GM23248 (cell line): ENCODE measurements at places on chromosomes 7 and 10.

DNA sequence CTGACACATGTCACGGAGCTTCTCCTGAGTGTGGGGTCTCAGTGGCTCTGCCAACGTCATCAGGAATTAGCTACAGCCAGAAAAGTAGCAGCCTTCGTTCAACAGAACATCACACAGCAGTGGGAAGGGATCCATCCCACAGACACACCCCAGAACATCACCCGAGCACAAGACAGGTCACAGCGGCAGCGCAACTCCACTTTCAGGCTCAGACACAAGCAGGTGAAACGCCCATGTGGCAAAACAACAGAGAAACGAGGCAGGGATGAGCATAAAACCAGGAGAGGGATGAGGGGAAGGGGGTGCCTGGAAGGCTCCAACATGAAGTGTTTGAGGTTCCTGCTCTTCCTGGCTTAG lies 44.8 kb downstream of the CAMK2B start:
- no peak for DNase-seq

GRCh38 chr10:93463723-93464476 lies 18.2 kb downstream of the MYOF start:
- peak; percentile 89 for DNase-seq

- DNase-seq = no peak
Observed at GRCh38 chr7:36985316-36985715, 261.0 kb upstream of the AOAH start.

DNA sequence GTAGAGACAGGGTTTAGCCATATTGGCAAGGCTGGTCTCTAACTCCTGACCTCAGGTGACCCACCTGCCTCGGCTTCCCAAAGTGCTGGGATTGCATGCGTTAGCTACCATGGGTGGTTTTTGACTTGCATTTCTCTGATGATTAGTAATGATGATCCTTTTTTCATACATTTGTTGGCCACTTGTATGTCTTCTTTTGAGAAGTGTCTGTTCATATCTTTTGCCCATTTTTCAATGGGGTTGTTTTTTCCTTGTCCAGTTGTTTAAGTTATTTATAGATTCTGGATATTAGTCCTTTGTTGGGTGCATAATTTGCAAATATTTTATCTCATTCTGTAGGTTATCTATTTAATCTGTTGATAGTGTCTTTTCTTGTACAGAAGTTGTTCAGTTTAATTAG lies 4.3 kb upstream of the OR13A1 start:
- no peak for DNase-seq

DNA sequence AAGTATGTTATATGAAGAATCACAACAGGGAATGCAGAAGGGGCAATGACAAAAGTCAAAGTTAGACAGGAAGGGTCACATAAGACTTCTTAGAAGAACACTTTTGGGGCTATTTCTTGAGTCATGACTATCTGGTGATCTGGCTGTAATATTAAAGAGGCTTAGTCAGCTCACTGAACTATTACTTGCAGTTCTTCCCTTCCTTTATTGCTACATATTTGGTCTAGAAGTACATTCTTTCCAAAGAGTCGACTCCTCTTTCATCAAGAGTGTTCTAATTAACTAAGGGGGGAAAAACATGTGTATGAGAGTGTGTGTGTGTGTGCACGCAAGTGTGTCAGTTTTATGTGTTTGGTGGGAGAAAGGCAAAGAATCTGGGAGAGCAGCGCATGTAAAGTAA lies 247.3 kb upstream of the LRRTM3 start:
- no peak for DNase-seq

- DNase-seq = no peak
Observed at GRCh38 chr7:40865441-40866233, 730.8 kb downstream of the SUGCT start.

GRCh38 chr10:119775529-119775928 lies 49.7 kb downstream of the INPP5F start:
- DNase-seq = no peak

GRCh38 chr10:103493916-103494877 lies 692 bp downstream of the NEURL1 start:
- DNase-seq = peak; percentile 45

GRCh38 chr10:124233546-124234138 lies 140.2 kb upstream of the CHST15 start:
- DNase-seq = no peak

DNA sequence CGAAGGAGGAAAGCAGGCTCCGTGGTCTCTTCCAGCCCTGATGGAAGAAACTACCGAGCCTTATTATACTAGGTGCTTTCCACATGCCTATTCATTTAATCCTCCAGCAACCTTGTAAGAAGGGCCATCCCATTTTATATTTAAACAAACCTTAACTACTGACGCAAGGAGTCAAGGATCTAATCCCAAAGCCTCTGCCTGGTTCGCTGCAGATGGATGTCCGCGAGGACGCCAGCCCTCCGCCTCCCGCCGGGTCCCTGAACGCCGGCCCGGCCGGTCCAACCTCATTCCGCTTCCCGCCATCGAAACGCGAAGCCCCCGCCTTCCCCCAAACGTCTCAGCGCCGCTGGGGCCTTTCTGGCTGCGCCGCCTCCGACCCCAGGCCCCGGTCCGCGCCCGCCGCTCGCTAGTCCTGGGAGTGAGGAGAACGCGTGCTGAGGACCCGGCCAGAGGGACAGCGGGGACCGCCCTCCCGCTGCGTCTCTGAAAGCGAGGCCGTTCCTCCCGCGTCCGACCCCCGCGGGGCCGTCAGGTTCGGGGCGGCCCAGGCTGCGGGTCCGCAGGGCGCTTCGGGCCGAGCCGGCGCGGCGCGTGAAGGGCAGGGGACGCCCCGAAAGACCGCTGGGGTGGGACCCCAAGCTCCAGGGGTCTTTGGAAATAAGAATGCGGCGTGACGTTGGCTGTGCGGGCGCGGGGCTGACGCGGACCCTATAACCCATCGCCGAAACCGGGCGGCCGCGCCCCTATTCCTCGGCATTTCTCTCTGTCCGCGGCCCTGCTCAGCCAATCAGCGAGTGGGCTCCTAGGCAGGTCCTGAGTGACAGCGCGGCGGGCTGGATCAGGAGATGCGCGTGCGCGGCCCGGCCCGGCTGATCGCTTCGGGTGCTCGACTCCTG lies at the start of gene ATP6V0E2:
ATP6V0E2 (plus strand) TSS at position 896 of the 896 bp plus-strand sequence. CDS start 97 bp downstream, outside the sequence.
- DNase-seq = peak; percentile 95
